ENCODE measurements at places on chromosomes 16 and 17.

DNA sequence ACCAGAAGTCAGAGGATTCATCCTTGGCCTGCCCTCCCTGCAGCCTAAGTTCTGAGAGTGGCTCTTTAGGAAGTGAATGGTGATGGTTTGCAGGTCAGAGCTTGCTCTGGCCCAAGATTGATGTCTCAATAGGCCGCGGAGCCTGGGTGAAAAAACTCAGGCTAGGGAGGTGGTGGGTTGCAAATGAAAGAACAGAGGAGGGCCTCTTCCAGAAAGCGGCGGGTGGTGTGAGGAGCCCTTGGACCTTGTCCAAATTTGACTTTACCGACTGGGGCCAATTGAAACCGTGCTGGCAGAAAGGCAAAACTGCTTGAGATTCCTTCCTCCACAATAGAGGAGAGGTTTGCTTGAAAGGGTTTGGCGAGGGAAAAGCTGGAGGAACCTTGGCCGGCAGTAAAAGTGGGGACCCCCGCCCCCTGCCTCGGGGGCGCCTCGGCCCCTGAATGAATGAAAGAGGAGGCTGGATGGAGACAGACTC, 331.3 kb downstream of the SEC14L1 start:
- DNase-seq = no peak

DNA sequence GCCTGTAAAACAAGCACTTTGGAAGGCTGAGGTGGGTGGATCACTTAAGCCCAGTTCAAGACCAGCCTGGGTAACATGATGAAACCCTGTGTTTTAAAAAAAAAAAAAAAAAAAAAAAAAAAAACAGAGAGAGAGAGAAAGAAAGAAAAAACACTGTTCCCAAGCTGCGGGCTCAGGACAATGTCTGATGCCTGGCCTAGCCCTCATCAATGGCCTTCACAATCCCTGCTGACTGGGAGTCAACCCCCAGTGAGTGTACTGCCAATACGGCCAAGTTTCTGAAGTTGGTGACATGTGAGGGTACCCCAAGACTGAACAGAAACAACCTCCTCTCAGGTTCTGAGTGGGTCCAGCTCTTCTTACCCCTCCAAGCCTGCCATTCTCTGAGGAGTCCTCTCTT, 116.5 kb downstream of the ZNF778 start:
- no peak for DNase-seq

DNA sequence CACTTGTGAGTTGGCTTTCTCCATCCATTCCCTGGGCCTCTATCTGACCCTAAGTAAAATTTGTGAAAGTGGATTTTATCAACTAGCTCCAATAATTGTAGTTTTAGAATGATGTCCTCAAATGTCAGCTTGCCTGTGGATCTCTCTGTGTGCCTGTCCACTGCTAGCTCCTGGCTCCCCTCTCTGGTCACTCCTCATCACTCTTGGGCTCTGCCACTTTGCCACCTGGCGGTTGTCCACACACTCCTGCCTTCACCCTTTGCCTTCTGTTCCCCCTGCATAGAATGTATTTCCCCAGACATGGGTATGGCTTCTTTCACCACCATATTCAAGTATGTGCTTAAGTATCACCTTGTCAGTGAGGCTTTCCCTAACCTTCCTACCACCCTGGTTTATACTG, 19.8 kb downstream of the ANKFN1 start:
- DNase-seq = no peak

- DNase-seq = no peak
These were observed 8.9 kb upstream of the MYL4 start for GRCh38 chr17:47200325-47200664.

- no peak for DNase-seq
These were observed 314.5 kb upstream of the KCNJ16 start for GRCh38 chr17:69760562-69760961.

DNA sequence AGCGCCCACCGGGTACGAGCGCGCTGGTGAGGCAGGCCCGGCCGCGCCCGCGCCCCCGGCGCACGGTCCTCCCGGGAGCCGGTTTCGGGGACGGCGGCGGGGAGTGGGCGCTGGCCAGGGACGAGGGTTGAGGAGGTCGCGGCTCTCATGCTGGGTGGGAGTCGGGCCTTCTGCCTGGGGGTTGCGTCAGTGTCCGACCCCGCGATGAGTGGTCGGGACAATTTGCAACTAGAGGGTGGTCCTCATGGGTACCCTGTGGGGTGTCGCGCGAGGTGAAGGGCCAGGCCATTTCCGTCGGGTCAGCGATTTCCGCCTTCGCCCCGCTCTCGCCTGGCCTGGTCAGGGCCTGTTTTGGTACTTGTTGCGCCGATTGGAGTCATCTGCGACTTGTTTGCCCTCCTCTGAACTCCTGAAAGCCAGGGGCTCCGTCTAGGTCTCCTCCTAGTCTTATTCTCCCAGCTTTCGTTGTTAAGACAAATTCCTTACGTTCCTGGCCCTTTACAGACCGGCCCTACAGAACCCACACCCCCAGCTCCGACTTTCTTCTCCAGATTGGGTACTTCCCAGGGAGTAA, 14.9 kb downstream of the NAA60 start:
- DNase-seq = no peak

DNA sequence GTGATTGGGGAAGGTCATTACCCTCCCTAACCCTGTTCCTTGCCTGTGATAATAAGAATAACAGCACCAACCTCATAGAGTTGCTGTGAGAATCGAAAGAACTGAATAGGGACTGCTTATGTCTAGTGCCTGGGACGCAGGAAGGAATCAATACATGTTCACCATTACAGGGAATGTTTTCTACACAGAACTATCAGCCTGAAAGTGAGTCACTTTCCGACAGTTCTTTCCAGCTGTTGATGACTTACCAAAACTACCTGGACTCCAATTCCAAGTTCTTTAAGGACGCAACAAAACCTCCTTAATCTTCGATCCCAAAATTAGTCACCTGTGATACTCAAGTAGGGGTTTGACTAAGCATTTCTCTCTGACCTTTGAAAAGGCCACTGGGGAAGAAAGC, 29.4 kb downstream of the ZNF423 start:
- no peak for DNase-seq

DNA sequence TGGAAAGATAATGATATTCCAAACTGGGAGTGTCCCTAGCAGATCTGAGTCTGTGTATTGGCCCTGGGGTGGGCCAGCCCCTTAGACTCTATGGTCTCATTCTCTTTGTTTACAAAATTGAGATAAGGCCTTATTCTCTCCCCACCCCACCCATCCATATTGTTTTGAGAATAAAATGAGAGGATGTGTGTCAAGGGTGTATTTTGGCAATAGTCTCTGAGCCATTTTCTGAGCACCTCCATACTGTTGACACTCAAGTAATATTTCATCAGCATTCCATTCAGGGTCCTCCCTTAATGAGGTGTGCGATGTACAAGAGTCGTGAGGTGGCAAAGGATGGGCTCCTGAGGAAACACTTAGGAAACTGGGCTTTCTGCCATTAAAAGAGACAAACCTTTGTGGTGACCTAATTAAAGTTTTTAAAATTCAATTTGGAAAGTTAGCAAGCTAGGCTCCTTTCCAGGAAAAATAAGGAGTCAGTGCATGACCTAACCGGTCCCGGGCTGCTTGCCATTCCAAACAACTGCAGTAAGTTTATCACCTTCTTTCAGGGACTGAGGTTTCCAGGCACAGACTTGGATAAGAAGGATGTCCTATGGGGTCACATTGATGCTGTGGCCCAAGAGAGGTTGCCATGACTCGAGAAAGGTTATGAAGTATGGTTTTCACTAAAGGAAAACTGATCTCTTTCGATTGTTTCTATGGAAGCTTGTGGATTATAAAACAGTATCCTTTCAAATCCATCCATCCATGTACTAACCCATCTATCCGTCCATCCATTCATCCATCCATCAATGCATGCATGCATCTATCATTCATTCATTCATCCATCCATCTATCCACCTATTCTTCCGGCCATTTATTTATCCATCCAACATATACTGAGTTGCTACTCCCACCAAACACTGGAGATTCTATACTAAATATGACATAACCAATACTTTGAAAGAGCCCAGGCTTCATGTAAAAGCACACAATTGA, 443.3 kb downstream of the UTP18 start:
- DNase-seq = no peak

GRCh38 chr17:65037157-65037556, 19.4 kb downstream of the GNA13 start:
- DNase-seq = no peak

DNA sequence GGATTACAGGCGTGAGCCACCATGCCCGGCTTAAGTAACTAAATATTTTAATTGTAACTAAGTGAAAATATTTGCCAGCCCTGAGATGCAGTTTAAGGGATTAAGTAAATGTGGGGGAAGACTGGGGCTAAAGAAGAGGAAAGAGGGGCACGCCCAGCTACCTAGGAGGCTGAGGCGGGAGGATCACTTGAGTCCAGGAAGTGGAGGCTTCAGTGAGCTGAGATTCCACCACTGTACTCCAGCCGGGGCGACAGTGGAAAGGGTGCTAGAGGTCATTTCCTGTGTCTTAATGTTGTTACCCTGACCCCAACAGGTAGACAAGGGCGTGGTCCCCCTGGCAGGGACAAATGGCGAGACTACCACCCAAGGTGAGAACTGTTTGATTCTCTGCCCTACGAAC, 2.8 kb downstream of the ALDOA start:
- no peak for DNase-seq

DNA sequence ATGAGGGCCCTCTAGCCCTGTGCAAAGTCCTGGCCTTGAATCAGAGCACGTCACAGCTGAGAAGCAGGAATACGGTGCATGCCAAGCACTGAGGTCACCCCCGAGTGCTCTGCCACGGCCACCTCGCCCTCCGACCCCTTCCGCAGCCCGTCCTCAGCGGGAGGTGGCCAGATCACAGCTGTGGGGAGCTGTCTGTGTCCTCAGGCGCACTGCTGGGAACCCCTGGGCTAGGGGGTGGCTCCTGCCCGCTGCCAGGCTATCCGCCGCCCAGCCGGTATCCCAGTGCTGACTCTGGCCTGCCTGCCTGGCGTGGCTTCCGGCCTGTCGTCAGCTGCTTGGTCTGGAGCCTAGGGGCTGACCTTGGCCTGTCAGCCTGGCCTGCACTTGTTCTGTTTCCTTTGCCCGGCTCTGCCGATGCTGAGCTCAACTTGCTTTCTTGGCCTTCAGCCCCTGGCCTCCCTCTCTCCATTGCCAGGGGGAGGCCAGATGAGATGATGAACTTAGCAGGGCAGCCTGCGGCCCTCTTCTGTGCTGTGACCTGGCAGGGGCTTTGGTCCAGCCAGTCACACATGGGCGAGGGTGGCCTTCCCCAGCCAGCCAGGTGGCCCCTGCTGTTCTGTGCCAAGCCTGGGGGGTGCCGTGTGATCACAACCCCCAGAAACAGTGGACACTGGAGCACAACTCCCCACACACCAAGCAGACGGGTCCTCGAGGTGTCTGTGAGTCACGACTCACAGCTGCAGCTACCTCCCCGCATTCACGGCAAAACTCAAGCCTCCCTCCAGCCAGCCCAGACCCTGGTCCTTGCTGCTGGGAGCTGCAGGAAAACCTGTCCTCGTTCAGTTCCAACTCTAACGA, 77.3 kb downstream of the ZDHHC7 start:
- no peak for DNase-seq

GRCh38 chr16:68069511-68070248, 15.5 kb upstream of the NFATC3 start:
- DNase-seq = no peak

DNA sequence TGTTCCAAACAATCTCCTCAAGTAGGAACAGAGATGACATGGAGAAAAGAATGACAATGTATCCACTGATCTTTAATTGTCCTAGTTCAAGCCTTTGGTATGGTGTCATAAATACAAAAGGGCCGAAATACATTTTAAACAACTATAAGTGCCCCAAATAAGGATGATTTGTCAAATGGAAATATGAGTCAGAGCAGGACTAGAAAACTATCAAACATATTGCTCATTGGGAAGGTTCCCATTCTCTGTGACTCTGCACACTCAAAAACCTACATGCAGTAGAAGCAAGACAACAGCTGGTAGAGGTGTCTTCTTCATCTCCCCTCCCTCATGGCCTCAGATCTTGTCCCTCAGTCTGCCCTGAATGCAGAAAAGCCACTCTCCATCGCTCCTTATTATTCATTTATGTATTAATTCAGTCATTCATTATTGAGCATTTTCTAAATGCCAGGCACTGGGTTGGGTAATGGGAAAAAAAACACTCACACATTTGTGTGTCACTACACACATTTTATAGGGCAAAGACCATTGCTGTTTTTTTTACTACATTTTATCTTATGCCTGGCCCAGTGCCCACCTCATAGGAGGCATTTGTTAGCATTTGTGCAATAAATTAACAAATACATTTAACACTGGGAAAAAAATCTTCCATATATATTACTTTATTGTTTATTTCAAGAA, 10.1 kb downstream of the CA10 start:
- no peak for DNase-seq

DNA sequence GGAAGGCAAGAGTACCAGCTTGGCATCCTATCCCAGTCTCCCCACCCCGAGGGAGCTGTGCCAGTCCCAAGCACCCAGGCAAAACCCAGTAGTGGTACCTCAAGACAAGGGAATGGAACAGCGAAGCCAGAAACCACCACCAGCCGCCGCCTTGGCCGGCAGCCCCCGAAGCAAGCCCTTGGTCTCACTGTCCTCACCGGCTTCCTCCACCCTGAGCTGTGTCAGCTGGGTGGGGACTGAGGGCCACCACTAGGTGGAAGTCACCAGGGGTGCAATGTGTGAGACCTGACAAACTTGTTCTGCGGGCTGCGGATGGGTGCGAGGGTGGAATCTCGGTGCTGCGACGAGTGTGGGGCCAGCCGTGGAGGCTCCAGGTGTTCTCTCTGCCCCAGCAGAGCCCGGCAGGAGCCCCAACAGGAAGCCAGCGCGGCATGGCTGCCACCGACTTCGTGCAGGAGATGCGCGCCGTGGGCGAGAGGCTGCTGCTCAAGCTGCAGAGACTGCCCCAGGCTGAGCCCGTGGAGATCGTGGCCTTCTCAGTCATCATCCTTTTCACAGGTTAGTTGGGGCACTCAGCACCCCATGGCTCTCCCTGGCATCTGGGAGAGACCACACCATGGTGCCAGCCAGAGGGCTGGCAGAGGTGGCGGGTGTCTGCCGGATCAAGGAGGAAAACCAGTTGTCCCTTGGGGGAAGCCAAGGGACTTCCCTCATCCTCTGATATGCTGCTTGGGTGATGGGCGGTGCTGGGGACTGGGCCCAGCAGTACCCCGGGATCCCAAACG, 6.7 kb downstream of the SMIM5 start:
- DNase-seq = no peak

GRCh38 chr16:85504242-85504641, 108.9 kb upstream of the GSE1 start:
- DNase-seq = no peak

GRCh38 chr17:705863-706262, 8.8 kb downstream of the VPS53 start:
- DNase-seq = no peak

DNA sequence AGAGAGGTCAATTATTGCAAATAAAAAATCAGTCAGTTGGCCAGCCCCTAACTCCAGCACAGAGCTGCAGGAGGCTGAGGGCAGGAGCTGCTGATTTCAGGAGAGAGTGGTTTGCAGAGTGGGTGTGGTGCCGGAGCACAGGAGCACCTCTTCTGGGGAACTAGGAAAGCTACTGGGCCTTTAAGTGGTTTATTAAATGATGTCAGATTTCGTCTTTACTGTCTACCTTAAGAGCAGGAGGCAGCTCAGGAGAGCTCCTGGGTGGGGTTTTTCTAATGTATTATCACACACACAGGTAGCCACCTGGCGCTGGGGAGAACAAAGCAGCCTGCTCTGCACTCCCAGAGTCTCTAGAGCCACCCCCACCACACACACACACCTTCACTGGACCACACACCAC, 11.5 kb upstream of the HAS3 start:
- DNase-seq = no peak
